ENCODE measurements at places on chromosomes 3 and 15.
A peak's percentile ranks its signal among the peaks of the same experiment; 100 is the strongest.

DNA sequence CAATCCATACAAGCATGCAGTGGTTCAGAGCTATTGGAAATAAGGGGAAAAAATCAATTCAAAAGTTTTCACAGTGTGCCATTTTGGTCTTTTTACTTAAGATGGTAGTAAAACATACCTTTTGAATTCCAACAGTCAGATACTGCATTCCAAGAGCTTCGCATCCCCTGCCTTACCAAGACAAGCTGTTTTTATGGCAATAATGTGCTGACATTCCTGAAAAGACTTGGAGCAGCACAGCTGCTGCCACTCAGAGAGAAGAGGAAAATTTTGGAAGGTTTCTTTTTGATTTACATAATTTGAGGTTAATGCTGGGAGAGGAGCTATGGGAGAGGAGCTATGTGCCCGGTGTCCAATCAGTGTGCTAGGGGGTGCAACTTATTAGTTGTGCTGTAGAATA, 148.3 kb downstream of the FEZF2 start:
- no peak for DNase-seq

- DNase-seq = no peak
Measured at GRCh38 chr3:3232251-3232650, 52.8 kb upstream of the CRBN start.

- DNase-seq = no peak
Measured at GRCh38 chr3:167761302-167761701, 25.8 kb downstream of the SERPINI1 start.

GRCh38 chr3:155852341-155852740, 1.9 kb downstream of the SLC33A1 start:
- no peak for DNase-seq

DNA sequence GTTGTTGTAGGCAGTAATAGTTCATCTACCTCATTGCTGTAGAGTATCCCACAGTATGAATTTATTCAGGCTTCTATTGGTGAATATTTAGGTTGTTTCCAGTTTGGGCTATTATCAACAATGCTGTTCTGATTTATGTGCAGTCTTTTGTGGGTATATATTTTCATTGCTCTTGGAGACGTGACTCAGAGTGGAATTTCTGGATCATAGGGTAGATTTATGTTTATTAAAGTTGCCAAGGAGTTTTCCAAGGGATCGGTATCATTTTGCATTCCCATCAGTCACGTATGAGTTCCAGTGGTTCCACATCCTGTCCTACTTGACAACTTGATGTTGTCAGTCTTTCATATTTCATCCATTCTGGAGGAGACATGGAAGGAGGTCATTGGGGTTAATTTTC, 8.4 kb upstream of the HRH1 start:
- no peak for DNase-seq

DNA sequence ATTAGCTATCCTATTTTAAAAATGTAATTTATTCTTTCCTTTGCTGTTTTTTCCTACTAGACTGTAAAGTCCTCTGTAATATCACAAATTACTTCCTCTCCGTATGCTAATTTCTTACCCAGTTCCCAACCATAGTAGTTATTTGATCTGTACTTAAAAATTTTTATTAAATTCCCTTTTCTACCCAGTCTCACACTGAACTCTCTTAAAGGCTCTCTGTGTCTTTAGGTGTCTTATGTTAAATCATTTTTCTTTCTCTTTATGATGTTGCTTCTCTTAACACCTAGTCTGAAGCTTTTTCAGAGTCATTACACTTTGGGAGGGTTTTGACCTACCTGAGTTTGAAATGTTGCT, 378.6 kb downstream of the NSUN3 start:
- no peak for DNase-seq

DNA sequence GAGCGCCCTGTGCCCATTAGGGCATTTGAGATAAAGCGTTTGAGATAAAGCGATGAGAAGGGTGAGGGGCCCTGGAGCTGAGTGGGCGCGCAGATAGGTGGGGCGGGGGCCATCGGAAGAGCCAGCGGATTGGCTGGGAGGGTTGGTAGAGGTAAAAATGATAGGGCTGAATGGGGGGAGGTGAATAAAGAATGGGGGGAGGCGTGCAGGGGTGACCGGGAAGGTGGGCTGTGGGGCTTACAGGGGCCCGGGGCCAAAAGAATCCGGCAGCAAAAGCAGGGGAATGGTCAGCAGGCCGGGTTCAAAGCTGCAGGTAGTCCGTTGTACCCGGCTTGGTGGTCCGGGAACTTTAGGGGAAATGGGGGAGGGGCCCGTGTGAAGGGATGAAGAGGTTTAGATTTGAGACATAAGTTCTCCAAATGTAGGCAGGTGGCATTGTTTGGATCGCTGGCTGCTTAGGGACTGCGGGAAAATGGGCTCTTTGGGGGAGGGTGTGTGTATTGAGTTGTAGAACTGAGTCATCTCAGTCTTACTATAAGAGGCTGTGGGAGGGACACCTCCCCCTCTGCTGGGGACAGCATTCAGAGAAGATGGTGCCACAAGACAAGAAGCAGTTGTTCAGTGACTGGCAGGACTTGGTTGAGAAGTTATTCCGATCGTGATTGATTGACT, 610 bp downstream of the ARID3B start:
- peak; percentile 60 for DNase-seq

DNA sequence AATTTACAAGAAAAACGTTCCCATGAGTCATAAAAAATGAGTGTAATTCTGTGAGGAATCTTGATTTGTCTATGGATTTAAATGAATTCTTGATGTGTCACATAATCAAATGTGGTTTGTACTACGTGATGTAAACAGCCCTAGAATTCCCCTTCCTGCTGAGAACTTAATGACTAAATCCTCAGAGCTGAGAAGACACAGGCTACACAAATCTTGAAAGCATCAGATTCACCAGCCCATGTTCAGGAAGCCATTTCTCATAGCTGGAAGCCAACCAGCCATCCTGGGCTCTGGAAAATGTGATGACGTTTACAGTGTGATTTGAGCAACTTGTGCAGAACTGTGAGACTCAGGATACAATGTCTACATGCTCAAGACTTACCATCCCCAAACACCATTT, 193.7 kb upstream of the MME start:
- DNase-seq = no peak

DNA sequence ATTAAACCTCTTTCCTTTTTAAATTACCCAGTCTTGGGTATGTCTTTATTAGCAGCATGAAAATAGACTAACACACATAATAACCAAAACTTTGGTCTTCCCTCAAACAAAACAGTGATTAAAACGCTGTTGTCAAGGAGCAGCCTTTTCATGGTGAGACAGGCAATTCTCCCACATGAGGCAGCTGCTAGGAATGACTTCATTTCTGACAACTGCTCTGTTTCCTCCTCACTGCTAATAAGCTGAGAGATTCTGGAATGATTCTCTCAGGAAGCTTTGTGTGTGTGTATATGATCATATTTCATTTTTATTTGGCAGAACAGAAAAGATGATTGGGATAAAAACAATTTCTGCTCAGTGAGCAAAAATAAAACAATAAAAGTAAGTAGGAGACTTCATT, 580.6 kb upstream of the ADAMTS9 start:
- DNase-seq = no peak

- DNase-seq = no peak
Measured at GRCh38 chr3:29773481-29773880, 492.6 kb downstream of the RBMS3 start.

GRCh38 chr3:37995652-37996641, 5.4 kb downstream of the VILL start:
- DNase-seq = no peak

- no peak for DNase-seq
Measured at GRCh38 chr15:51024735-51025453, 69.8 kb downstream of the TNFAIP8L3 start.

GRCh38 chr15:67720556-67721175, 104.6 kb upstream of the SKOR1 start:
- DNase-seq = no peak

- no peak for DNase-seq
Measured at GRCh38 chr15:42710662-42711061, 26.3 kb downstream of the CDAN1 start.

GRCh38 chr3:77500721-77501120, 460.8 kb downstream of the ROBO2 start:
- no peak for DNase-seq

- no peak for DNase-seq
Measured at GRCh38 chr3:6799264-6799915, 61.5 kb upstream of the GRM7 start.

- no peak for DNase-seq
Measured at GRCh38 chr3:192933779-192934460, 16.3 kb upstream of the MB21D2 start.

DNA sequence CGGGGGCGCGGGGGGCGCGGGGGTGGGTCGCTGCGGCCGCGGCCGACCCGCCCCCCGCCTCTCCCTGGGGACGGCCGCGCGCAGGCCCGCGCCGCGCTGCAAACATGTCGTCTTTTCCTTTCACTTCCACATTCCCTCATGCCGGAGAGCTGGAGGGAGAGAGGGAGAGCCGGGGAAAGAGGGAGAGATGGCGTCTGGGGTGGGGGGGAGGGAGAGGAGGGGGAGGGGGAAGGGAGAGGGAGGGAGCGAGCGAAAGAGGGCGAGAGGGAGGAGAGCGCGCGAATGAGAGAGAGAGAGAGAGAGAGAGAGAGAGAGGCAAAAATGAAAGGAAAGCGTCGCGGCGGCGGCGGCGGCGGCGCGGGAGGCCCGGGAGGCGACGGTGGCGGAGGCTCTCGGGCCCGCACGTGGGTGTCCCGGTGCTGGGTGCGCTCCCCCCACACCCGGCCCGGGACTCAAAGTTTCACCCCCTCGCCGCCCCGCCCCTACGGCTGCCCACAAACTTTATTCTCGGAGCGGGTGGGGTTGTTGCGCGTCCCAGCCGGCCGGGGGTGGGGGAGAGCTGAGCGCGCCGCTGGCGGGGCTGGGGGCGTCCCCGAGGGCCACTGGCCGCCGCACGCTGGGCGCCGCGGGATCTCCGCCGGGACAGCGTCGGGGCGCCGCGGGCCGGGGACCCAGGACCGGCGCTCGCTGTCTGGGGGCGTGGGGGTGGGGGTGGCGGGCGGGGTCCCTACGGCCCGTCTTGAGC, 731 bp downstream of the ZNF710 start:
- DNase-seq = peak; percentile 59

DNA sequence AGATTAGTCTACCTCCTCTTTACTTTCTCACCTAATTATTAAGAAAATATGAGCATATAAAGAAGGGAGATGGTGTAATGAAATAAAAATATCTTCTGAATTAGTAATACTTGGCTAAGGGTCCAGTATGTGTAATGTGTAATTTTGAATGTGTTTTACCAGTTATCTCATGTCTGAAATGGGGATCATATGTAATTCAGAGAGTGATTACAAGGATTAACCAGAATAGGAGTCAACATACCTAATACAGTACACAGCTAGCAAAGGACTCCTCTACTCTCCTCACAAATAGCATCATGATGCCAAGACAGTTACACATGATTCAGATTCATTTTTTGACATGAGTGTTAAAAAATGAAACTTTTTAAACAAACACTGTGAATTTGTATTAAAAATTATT, 570.4 kb downstream of the SI start:
- DNase-seq = no peak

GRCh38 chr3:175851541-175851940, 992.4 kb downstream of the NAALADL2 start:
- no peak for DNase-seq

DNA sequence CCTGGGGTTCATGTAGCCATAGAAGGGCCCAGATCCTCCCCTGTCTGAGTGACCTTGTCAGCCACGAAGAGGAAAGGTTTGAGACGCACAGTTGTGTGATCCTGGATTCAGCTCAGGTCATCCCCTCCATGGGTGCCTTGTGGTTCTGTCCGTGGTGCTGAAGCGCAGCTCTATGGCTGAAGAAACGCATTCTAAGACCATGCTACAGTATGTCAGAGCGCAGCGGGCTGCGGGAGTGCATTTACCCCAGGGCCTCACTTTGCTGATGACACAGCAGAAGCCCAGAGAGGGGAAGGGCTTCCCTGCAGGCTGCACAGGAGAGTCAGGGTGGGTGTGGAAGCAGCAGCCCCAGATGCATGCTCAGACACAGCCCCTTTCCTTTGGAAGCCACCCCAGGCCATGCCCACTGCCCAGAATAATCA, 68.8 kb upstream of the IQSEC1 start:
- DNase-seq = no peak

DNA sequence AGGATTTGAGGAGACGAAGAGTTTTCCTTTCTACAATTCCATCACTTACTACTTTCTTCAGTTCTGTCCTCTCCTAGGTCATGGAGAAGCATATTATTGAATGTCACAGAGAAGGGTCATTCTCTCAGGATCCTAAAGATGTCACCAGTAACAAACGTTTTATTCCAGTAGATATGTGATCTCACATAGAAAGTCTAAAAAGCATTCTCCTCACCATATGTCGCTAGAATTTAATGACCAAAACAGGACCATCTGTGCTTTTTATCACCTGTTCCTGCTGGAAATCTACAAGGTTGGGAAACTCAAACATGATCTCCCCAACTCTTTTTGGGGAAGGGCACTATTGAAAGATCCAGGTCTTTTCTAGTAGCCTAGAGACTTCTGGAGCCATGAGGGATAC, 24.0 kb upstream of the FRMD5 start:
- DNase-seq = no peak

GRCh38 chr3:176378789-176379188, 818.5 kb downstream of the TBL1XR1 start:
- no peak for DNase-seq

DNA sequence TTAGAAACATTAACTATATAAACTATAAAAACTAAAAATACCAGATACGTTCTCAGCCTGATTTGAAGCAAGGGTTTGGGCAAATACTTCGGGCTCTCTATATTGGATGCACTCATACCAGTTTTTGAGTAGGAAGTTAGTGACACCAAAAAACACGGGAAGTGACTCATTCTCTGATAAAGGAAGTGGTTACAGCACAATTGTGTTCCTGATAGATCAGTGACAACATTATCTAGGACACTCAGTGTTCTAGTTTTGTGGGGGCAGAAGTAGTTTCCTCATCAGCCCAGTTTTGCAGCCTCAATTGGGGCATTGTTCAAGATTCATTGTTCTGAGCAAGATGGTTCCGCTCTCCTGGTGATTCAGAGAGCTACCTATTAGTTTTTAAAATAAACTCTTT, 469.6 kb upstream of the DPPA4 start:
- DNase-seq = peak; percentile 44

Data from stimulated activated CD4-positive, alpha-beta T cell treated with anti-CD3 and anti-CD28 coated beads, Interleukin-2, amount 100 ng/mL, for 4 hours (primary cell).